ENCODE measurements at places on chromosomes 6 and 20.
A peak's percentile ranks its signal among the peaks of the same experiment; 100 is the strongest.

DNA sequence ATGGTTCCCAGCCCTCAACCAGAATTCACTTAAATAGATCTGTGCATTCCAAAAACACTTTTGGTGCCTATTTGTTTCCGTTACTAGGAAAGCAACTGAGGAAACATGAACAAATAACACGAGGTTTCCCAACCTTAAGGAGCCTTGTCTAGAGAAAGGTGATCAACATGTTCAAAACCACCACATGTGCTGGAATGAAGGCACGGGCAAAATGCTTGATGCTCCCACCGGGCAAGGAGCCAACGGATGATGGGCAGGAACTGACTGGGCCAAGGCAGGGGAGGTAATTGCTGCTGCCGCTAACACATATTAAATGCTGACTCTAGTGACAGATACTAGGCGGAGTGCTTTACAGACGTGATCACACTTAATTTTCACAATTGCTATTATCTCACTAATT lies 2.5 kb downstream of the MYLK4 start:
- no peak for DNase-seq

DNA sequence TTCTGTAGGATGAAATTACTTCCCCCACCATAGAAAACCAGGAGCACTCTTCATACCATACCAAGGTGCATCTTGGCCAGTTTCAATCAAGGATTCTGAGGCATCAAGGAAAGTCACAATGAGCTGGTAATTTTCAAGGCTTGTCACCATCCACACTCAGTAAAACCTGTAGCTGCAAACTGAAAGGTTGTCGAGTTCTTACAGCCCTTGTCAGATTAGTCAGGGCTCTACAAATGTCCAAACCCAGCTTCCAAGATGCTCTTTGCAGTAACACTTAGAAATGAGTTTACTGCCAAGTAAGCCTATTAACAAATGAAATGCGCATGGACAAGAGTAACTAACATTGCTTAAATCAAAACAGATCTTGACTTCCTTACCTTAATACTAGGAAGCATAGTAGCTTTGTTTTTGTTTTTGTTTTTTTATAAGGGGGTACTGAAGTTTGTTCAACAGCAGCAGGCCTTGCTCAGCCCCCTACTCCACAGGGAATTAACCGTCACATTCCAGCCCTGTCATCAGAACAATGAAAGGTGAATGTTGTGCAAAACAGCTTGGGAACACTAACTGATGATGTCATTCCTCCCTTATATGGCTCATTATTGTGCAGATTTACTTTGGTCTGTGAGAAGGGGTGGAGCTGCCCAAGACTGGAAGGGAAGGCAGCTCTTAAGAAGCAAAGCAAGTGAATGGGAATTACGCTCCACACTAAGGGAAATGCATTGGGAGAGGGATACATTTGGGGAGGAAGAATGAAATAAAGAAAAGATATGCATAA lies 49.9 kb upstream of the TMEM30A start:
- DNase-seq, result peak; percentile 77

GRCh38 chr20:1637226-1637625 lies 17.4 kb upstream of the SIRPB1 start:
- DNase-seq, result no peak

GRCh38 chr6:125802943-125803377 lies 12.2 kb downstream of the NCOA7 start:
- no peak for DNase-seq

GRCh38 chr6:139539852-139540251 lies 165.4 kb upstream of the CITED2 start:
- DNase-seq, result no peak

GRCh38 chr20:54843865-54844264 lies 368.5 kb downstream of the DOK5 start:
- no peak for DNase-seq

DNA sequence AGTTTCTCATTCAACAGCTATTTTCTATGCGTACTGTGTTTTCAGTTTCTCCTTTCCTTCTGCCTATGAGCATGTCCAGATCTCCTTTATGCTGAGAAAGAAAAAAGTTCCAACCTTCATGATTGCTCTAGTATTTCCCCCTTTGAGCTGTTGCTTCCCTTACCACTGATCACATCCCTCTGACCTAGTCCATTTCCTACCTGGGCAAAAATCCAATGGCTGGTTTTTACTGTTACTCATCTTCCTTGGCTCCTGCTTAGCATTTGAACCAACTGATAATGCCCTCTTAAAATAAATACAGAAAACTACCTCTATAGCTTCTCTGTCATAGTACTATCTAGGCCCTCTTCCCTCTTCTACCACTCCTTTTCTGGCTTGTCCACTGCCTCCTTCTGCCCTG lies 6.0 kb downstream of the RFX6 start:
- DNase-seq, result no peak

DNA sequence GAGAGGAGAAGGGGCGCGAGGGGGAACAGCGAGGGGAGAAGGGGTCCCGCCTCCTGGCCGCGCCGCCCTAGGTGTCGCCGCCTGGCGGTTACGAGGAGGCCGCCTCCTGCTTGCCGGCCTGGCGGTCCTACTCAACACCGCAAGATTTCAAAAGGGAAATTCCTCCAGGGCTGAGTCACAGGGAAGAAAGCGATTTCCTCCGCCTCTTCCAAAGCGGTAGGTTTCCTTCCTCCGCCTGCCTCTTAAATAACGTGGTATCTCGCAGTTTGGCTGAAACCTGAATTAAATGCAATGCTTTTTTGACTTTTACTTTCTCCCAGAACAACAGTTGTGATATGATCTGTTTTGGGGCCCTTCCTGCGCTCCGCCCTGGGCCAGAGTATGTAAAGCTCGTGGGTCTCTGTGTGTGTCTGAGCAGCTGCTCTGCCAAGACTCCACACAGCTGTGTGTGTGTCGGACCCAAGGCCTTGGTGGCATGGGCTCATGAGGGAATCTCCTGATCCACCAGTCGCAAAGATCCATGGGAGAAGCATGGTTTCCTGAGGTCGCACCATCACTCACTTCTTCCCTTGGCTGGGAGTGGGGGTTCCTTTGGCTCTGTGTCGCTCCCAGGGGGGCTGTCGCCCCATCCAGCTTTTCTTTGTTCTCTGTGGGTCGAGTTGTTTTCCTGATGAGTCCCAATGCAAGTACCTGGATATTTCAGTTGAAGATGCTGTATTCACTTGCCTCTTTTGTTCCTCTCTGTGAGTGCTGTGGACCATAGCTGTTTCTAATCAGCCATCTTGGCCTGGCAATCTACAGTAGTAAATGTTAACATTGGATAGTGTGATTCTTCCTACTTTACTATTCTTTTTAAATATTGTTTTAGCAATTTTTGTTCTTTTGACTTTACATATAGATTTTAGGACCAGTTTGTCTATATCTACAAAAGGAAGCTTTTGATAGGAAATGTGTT lies 31.6 kb upstream of the NOTCH4 start:
- peak; percentile 95 for DNase-seq

GRCh38 chr20:41506192-41506915 lies 111.8 kb downstream of the CHD6 start:
- DNase-seq, result no peak

DNA sequence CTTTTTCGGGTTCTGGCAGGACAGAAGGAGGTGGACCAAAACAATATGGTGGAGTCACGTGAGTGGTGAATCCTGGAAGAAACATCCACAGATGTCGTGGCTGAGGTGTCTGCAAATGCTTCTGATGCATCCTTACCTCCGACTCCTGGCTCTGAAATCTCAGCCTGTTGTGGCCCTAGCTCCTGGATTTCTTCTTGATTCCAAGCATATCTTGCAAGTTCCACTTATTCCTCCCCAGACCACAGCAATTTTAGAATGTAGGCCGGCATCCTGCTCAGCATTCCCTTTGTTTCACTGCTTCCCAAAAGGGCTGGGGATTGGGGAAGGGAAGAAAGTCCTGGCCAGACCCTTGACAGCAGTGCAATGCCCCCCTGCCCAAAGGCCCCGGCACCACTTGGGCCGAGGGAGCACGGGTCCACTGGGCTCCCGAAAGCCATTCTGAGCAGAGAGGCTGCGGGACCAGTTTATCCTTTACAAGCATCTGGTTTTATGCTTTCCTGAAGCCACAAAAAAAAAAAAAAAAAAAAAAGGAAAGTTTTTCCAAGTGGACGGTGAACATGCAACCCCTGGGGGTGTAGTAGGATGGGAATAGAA lies 200.9 kb upstream of the RNF24 start:
- DNase-seq, result no peak

DNA sequence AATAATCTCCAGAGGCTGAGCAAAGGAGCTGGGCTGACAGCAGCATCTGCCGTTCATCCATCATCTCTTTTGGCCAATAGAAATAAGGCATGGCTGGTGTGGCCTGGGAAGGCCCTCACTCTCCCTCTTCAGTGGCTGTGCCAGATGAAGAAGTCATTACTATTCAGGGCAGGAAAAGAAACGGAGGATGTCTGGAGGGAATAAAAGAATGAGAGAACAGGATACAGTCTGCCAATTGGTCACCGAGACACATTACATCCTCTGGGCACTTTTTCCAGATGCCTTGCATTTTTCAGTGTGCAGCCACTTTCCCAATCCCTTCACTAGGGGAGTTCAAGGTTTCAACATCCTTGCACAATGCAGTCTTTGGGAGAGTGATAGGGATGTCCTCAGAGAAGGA lies 32.2 kb upstream of the VGLL2 start:
- DNase-seq, result no peak

- no peak for DNase-seq
These were observed 223.6 kb downstream of the TTLL2 start for GRCh38 chr6:167548451-167548850.

DNA sequence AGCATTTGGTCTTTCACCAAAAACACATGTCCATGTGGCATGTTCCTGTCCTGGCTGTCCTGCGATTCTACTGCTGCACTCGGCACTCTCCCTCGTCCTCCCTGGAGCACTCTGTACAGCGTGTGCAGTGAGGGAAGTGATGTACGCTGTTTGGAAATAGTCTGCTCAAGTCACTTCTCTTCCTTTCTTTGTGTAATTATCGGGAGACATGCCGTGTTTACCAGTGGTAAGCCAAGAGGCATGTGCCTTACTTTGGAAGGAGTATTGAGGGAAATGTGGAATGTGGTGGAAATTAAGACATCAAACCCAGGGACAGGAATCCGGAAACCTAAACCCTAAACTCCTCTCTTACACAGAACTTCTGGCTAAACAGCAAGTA lies 268.5 kb upstream of the FOXQ1 start:
- DNase-seq, result no peak

DNA sequence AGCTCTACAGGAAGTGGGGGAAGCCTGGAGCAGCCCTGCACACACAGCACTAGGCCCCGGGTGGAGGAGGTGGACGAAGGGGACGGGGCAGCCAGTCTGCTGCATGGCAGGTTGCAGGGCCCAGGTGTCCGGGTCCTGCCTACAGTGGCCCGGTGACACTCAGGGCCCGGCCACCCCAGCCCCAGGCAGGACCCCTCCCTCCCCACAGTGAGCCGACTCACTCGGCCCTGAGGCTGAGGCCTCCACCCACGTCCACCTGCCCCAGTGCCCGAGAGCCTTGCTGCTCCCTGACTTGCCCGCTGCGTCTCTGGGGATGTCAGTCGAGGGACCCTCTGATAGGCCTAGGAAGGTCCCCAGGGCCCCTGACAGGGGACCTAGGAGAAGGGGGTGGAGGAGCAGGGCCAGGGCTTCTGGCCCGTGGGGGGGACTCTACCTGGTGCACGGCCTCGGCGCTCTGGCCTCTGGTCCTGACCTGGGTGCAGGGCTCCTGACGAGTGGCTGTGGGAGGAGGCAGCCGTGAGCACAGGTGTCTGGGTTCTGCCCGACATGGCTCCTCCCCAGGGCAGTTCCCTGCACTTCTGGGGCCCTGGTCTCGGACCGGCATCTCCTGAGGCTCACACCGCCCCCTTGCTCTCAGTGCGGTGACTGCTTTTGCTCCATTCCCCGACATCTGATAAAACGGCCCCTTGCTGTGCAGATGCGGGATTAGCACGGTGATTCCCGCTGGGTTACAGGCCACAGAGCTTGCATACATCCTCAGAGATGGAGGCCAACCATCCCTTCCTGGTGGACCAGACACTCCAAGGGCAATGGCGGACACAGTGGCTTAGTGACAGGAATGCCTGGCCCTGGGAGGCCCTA lies 20.1 kb downstream of the FRMD1 start:
- no peak for DNase-seq

GRCh38 chr6:138570725-138571029 lies 71.4 kb upstream of the NHSL1 start:
- DNase-seq, result no peak

GRCh38 chr20:63064310-63064709 lies 57.5 kb upstream of the BHLHE23 start:
- no peak for DNase-seq

- DNase-seq, result no peak
These were observed 5.8 kb upstream of the IGF2R start for GRCh38 chr6:159963111-159963510.

DNA sequence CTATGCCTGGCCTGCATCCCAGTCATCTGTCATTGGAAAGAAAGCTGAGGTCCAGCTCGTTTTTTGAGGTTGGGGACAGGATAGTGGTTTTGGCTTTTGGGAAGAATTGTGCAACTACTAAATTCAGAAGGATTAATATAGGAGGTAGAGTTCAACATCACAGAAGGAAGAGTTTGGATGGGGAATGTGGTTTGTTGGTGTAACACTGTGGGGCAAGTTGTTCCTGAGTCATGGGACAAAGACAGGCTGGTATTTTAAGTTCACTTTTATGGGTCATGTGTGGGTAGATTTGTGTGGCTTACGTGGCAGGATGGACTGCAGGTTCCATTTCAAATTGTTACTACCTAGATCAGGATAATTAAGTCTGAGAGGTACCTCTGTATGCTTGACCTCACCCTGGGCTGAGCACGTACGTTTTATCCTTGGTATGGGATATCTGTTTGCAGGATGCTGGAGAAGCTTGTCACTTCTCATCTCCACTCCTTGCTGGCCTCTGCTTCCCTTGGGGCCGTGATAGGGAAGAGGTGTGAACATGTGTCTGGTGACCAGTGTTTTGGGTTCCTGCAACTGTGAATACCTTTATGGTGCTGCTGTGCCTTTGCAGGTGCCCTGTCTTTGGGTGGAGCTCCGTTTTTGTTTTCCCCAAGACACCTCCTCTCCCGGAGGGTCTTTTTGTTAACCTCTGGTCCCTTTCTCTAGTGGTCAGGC lies 177.6 kb downstream of the JARID2 start:
- DNase-seq, result no peak

- DNase-seq, result no peak
These were observed 4.0 kb downstream of the IRF4 start for GRCh38 chr6:395432-396125.

- DNase-seq, result no peak
These were observed 6.2 kb upstream of the DEFB132 start for GRCh38 chr20:251354-251753.
